ENCODE measurements at places on chromosomes 4 and X. TPM values are rescaled to one million over a fixed set of nuclear protein-coding genes. Genes with fewer than 3 reads are reported as not detected.

GRCh38 chr4:73034896-73035295 is 34.6 kb downstream of the COX18 start:
- DNase-seq: no peak

- no peak for DNase-seq
Observed at GRCh38 chr4:10119278-10119677, 2.7 kb upstream of the WDR1 start.

- peak; percentile 58 for DNase-seq
Observed at GRCh38 chr4:6939761-6940743, 30.4 kb downstream of the TBC1D14 start.

- peak; percentile 93 for DNase-seq
Observed at GRCh38 chr4:140095694-140096482, 58.1 kb downstream of the MAML3 start.

GRCh38 chr4:42492962-42493361 is 95.7 kb downstream of the SHISA3 start:
- no peak for DNase-seq

- peak; percentile 28 for DNase-seq
Observed at GRCh38 chr4:156884183-156884582, 87.4 kb downstream of the PDGFC start.

DNA sequence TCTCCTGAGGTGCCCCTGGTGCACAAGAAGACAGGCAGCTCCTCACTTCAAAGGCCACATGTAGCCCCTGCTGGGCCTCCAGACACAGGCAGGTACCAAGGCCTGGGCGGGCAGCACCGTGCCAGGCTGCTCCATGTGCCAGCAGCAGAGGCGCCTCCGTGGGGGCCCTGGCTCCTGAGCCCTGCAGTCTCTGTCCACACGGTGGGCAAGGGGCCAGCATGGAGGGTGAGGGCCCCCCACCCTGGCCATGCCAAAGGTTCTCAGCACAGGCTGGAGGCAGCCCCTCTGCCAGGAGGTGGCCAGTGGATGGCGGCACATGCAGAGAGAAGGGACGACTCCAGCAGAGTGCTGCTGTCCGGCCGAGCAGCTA is 72.6 kb downstream of the FAM53A start:
- DNase-seq: no peak

GRCh38 chr4:76892001-76892400 is 5.9 kb downstream of the SOWAHB start:
- DNase-seq: no peak

DNA sequence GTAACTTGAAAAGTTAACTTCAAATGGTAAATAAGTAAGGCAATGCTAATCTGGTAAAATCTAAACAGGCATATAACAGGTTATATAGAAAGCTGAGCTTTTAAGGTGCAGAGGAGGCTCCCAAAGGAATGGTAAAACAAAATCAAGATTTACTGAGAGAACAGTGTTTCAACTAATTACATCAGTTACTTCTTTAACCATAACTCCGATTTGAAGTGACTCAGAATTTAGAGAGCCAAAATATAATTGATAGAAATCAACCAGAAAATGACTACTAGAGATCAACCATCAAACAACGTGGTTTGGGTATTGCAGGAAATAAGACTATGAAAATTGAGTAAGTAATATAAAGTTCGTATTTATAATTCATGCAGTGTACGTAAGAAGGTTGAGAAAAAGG is 6.9 kb downstream of the G3BP2 start:
- DNase-seq: no peak

GRCh38 chrX:102154218-102154860 is 1.4 kb downstream of the BEX5 start:
- no peak for DNase-seq

GRCh38 chrX:126489116-126489695 is 63.4 kb downstream of the DCAF12L1 start:
- DNase-seq: no peak

GRCh38 chr4:24688453-24688852 is 104.1 kb upstream of the DHX15 start:
- DNase-seq: no peak

- peak; percentile 88 for DNase-seq
Observed at GRCh38 chrX:70289793-70290770, at the start of the genes KIF4A and PDZD11. Gene KIF4A, plus strand, starts transcription at chrX:70290104. Its CDS starts 355 bp downstream, at chrX:70290459. Gene PDZD11, minus strand, starts transcription at chrX:70289927. Its CDS starts 586 bp downstream, at chrX:70289341.

Gene RHOXF2
- 0.29 TPM for total RNA-seq

Gene ARR3
- total RNA-seq: not detected

Gene WFS1
- 28.4 TPM for total RNA-seq

Gene PHKA2
- total RNA-seq: 6.4 TPM

Gene ERVMER34-1
- total RNA-seq: 0.39 TPM

Gene AMOT
- total RNA-seq: 0.49 TPM

Gene RASGEF1B
- not detected for total RNA-seq

Gene CDS1
- total RNA-seq: 0.12 TPM

Gene NEUROG2
- total RNA-seq: 0.12 TPM

Gene BMPR1B
- not detected for total RNA-seq
